ENCODE measurements at places on chromosomes 7 and 10.

GRCh38 chr10:9922126-9922870 lies 1095.4 kb upstream of the CELF2 start:
- no peak for DNase-seq

GRCh38 chr10:102540023-102540422 lies 36.3 kb downstream of the SUFU start:
- no peak for DNase-seq

DNA sequence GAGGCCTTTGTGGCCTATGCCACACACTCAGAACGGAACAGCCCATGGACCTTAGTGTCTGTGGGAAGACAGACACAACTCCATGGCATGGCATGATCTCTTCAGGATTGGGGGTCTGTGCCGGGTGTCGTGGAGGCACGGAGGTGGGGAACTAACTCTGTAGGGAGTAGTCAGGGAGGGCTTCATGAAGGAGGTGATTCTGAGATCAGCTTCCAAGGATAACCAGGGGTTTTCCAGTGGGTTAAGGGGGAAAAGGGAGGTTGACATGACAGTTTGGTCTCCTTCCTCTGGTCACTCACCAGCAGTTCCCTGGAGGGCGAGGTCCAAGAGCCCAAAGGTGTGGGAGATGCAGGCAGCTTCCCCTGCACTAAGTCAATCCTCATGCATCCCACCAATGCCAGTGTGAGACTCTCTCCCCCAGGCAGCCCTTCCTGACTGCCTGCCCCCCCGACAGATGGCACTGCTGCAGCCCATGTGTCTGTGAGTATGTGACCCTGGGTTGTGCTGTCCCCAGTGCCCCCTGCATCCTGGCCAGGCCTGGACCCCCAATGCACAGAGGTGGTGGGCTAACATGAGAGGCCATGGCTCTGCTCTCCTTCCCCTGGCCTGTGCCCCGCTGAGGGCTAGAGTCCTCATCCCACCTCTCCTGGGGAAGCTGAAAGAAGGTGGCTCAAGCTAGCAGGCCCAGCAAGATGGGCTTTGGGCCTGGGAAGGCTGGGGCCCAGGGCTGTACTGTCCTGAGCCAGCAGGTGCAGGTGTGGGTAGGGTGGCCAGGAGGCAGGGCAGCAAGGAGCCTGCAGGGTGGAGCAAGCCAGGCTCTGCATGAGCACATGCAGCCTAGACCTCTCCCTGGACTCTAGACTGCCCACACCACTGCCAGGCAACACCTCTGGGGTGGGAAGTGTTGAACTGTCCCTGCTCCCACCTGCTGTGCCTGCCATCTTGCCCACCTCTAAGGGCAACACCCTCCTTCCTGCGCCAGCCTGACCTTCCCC lies 39.7 kb downstream of the RASGEF1A start:
- DNase-seq, result no peak

DNA sequence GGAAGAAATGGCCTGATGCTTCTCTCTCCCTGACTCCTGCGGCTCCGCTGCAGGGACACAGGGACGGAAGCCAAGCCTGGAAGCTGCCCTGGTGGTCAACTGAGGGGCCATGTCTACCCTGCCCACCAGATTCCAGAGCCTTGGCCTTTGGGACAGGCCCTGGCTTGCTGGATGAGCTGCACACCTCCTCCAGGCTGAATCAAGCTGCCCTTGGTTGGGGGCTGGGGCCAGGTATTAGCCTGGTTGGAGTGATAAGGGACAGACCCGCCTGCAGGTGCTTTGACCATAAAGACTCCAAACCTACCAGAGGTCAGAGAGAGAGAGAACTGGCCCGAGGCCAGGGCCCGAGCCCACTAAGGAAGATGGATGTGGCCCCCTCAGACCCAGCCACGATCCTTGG lies 30.1 kb downstream of the CRHR2 start:
- DNase-seq, result no peak

DNA sequence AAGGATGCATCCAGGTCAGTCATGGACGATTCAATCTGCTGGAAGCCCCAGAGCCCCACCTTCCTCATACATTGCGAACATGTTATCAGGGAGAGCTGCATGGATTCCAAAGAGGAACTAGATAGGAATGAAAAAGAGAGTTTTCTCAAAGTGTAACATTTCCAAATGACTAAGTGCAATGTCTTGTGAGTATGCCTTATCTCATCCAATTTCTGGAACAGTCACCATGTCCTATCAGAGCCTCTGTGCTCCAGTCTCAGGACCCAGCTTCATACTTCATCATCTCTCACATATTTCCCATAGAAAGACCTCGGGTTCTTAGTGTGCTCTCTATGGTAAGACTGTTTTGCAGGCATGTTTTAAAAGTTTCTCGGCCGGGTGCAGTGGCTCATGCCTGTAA lies 26.8 kb downstream of the ZC3HC1 start:
- no peak for DNase-seq

DNA sequence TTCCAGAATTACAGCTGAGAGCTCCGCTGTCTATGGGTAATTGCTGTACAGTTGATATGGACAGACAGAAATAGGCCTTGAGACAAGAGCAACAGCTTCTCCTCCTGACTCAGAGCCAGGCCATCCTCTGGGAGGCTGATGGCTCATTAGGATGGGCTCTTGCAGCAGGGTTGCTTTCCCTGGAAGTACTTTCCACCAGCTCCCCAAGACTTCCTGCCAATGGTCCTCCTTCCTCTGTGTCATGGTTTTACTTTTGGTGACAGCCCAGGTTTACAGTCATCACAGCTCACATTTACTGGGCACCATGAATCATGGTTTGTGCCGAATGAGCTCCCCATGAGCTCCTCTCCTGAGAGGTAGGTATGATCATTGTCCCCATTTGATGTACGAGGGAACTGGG lies 131.8 kb downstream of the HECW1 start:
- no peak for DNase-seq

DNA sequence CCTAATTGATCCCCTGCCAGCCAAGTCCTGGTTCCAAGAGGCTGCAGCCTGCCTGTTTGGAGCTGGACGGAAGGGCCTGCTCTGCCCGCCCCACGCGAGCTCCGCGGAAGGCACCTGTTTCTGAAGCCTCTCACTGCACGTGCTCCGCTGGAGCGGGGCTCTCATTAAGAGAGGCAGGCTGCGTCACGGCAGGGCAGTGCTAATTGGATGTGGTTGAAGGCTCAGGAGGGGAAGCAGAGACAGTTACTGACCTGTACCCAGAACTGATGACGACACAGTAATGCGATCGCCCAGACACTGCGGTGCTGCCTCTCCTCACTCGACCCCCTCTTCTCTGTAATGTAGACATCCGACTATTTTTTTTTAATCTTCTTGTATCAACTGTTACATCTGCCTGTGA lies 411.1 kb upstream of the MGMT start:
- DNase-seq, result no peak

DNA sequence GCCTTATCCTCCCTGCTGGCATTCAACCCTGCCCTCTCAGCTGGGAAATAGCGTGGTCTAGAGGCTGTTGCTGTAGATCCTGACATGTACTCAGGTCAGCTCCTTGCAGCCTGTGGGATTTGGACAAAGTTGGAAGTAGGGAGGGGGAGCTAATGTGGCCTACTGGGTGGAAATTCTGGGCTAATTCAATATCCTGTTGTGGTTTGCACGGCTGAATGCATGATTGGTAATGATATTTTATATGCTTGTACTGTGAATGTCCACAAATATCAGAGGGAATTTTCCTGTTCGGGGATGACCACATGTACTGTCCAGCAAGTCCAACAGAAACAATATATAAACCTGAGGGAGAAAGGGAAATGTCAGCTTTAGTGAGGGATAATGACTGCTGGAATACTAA lies 22.1 kb upstream of the NPVF start:
- no peak for DNase-seq

GRCh38 chr7:30041526-30042269 lies 13.5 kb downstream of the PLEKHA8 start:
- no peak for DNase-seq

DNA sequence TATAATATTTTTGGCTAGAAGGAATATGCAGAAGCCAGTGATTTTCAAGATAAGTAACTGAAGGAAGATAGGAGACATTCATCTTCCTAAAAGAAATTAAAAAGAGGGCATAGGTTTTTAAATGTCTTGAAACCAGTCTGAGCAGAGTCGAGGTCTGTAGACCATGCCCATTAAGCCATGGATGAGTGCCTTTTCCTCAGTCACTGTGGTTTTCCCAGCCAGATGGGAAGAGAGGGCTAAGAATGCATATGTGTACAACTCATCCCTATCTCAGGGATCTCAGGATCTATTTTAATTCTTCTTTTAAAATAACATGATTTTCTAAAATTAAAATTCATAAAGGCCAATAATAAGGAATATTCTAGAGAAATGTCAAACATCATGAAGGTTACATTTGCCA lies 112.8 kb downstream of the PPP1R3A start:
- DNase-seq, result no peak

- DNase-seq, result no peak
Observed at GRCh38 chr7:81140252-81140651, 221.4 kb upstream of the SEMA3C start.

GRCh38 chr7:120729245-120729644 lies 128.7 kb downstream of the TSPAN12 start:
- DNase-seq, result no peak

GRCh38 chr10:14282276-14282675 lies 48.4 kb downstream of the FRMD4A start:
- DNase-seq, result no peak

- no peak for DNase-seq
Observed at GRCh38 chr7:34622182-34622581, 35.8 kb upstream of the NPSR1 start.

GRCh38 chr7:14340393-14341074 lies 351.1 kb upstream of the ETV1 start:
- no peak for DNase-seq

DNA sequence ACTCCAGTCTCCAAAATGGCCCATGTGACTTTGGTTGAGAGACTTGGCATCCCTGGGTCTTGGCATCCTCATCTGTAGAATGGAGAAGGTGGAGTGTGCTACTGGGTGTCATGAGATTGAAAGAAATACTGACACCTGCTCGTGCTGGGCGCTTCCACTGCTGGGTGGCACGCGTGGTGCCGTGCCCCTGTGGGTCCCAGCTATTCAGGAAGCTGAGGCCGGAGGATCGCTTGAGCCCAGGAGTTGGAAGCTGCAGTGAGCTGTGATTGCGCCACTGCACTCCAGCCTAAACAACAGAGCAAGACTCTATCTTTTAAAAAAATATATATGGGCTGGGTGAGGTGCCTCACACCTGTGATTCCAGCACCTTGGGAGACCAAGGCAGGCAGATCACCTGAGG lies 53.1 kb downstream of the NPTX2 start:
- DNase-seq, result no peak

- peak; percentile 35 for DNase-seq
Observed at GRCh38 chr10:58438340-58438871, 53.2 kb downstream of the TFAM start.

DNA sequence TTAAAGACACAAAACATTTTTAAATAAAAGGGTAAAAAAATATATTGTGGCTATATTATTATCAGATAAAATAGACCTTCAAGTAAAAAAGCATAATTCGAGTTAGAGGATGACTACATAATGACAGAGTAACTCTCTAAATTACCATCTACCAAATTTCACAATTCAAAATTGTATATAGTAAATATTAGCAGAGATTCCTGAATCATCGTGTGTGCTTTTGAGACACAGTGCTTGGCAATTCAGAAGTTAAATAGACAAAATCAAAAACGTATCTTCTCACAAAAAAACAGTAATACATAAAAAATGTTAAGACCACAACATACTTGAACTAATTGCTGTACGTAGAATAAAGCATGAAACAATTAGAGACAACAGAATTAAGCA lies 110.4 kb downstream of the AHR start:
- DNase-seq, result no peak

DNA sequence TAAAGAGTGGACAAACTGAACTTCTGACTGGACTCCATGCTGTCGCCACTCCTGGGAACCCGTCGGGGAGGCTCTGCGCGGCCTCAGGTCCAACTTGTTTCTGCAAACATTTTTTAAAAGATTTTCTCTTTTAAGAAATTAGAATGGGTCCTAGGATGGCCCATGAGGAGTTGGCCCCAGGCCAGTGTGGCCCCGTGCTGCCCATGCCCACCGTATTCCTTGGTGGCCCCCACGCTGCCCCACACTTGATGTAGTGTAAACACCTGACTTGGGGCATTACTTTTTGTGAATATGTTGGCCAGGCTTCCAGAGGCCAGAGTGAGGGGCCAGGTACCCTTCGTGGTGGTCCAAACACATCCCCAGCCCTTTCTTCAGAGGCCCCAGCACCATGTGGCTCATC lies 19.3 kb downstream of the ZNF316 start:
- DNase-seq, result no peak

DNA sequence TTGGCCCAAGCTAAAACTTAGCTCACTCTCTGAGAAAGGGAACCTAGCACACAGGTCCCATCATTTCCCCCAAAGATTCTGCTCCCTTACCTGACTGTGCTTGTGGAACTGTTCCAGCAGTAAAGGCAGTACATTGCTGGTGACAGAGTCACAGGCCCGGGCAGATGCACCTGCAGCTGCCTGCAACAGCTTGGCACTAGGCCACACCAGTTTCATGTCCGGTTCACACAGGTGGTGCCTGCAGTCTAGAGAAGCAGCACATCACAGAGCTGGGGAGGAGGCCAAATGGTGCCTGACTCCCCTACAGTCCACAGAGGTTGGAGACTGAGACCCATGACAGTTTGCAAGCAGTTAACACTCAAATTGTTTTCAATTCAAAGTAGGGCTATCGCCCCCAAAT lies 22.2 kb downstream of the ZDHHC16 start:
- no peak for DNase-seq

DNA sequence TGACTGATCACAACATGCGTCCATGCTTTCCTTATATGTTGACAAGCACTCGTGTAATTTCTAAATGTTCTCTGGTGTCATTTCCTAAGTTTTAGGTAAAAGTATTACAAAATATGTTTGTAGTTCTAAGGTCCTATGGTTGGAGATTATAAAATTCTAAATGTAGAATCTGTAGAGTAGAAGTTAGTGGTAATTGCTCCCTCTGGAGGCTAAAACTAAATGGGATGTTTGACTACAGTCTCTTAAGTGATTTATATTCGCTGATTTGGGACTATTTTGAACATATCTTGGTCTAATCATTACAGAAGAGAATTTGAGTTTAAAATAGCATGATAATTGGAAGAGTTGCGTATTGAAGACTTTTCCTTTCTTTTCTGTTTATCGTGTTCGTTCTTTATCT lies 74.1 kb downstream of the ZMYND11 start:
- no peak for DNase-seq

DNA sequence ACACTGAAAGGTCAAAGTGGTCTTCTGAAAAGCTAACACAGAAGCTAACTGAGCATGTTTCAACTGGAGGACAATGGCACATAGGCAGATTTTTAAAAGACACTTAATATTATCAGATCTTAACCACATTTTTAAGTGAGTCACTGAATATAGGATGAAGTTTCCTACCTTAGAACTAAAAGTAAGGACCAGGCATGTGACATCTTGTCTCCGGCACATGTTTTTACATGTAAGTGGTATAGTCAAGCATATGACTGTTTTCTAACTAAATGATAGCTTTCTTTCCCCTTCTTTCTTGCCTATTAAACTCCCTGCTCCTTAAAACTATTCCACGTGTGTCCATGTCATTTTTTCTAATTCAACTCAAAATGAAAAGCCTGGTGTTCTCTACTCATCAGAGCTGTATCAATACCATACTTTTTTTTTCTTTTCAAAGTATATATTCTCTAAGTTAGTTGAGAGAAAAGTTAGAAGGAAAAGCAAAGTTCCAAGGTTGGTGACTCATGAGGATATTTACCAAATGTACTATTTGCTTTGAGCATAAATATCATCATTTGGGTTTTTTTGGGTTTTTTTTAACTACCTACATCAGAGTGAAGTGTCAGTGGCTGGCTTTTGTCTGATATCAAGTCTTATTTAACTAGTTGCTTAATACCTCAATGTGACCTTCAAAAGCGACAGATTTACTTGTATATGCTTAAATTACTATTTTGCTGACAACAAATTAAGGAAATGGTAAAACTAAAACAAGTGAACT lies 127.5 kb downstream of the CRPPA start:
- DNase-seq, result no peak

All from SW 1271 (cell line).